ENCODE measurements at places on chromosomes 12 and 14. TPM values are rescaled to one million over a fixed set of nuclear protein-coding genes. Genes with fewer than 3 reads are reported as not detected.

Gene BEGAIN
- total RNA-seq: 2.2 TPM

Gene SLCO1B1
- not detected for total RNA-seq

Gene IL26
- total RNA-seq: not detected

Gene TMEM132D
- total RNA-seq: not detected

Gene SERPINA9
- total RNA-seq: not detected

Gene GUCY2C
- not detected for total RNA-seq

All from mesenteric fat pad (tissue), 1 donor.